ENCODE measurements at places on chromosomes 1 and 21.

DNA sequence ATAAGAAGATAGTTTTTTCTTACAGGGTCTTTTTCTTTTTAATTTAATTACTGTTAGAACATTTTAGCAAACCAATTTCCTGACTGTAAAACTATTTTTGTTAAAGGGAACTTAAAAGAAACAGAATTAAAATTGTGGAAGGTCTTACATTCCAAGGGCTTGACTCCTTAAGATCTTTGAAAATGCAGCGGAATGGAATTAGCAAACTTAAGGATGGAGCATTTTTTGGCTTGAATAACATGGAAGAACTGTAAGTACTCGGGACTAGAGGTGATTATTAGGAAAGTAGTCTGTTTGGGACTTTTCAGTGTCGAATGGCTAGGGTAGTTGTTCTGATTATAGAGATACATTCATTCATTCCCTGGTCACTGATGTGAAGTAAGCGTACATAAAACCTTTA, 21.5 kb downstream of the LRIG2 start:
- no peak for DNase-seq

DNA sequence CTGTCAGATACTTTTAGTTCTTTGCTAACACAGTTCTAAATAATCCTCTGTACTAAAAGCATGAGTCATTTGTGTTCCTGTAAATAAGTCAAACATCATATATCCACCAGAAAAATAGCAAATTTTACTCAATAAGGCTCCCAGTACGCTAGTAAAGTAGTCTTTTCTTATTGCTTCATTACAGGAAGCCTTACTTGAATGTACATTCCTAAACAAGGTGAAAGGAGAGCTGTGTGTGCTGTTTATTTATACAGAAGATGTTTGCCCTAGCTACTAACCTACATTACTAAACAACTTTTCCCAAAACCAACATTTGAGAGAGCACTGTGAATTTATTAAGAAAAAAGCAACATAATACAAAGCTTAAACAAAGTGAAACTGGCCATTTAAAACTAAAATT, 52.0 kb downstream of the ZNHIT6 start:
- DNase-seq = no peak

GRCh38 chr21:19864476-19864875, 1133.7 kb upstream of the NCAM2 start:
- no peak for DNase-seq

DNA sequence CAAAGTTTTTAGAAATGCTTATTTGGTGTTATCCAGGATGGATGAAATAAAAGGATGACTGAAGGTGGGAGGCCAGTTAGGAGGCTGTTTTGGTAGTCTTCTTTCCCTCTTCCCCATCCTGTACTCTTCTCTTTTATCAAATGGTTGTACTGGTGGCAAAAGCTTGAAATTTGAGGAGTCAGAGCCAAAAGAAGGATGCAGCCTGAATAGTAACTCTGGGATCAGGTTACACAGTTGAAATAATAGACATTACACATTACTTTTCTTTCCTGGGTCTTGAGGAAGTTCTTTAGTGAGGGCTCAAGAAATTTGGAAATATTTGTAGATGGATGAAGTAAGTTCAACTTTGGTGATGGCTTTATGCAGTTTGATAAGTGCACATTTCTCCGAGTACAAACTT, 108.6 kb downstream of the GPR52 start:
- DNase-seq = no peak

DNA sequence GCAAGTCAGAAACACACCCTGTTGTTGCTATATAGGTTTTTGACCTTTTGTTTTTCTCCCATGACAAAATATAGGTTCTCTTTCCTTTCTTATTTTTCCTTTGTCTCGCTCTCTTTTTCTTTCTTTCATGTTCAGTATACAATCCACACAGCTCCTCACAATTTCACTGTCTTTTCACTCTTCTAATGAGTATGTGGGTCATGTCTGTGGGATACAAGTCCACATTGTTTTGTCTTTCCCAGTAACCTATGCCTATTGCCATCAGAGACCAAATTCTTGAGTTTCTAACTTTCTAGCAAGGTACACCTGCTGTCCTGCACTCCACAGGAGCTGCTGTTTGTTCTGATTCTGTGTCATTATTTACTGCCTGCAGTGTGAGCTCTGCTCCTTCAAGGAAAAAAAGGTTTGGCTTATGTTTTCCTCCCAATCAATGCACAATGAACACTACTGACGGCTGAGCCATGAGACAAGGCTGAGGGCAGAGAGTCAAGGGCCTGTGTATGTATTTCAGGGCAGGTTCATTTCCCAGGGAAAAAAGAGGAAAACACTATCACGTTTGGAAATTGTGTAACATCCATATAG, 453.8 kb downstream of the NEGR1 start:
- DNase-seq = no peak

DNA sequence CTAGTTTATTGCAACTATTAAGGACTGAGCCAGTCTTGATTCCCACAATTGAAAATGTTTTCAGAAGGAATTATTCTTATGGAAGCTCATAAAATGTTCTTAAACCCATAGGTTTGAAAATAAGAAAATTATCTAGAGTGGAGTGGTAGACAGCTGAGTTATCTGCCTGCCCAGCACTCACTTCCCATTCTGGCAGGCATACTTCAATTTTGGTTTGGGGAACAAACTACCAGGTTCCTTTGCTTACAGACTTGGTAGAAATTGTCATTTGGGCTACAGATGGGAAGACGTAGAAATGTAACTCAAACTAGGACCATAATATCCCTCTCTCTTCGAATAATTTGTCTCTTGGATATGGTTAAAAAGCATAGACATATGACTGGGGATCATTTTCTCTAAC, 18.4 kb downstream of the JUN start:
- no peak for DNase-seq

DNA sequence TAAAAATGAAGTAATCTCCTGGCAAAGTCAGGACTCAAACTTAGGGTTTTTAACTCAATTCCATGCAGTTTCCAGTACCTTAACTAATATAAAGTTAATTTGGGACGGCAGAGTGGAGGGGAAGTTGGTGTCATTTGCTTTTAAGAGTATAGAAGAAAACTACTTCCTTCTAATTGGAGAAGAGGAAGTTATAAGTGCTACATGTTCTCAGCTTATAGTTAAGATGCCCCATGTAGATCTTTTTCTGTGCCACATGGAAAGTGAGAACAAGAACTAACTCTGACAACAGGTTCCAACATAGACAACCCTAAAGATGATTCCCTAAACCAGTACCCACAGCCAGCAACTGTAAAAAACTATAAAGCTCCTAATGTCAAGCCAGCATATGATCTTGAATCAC, 11.5 kb downstream of the RRAGC start:
- DNase-seq = no peak

DNA sequence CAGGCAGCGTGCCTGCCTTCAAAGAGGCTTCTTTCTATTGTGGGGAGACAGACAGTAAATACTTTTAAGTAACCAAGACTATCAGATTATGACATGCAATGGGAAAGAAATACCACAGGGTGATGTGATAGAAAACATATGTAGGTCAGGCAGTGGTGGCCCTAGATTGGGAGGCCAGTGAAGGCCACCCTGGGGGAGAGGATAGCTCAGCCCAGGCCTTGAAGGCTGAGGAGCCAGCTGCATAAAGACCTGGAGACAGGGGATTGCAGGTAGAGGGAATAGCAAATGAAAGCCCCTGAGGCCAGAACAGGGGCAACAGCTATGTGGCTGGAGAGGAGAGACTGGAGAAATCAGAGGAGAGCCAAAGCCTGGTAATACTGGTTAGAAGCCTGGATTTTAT, 4.0 kb downstream of the SOX13 start:
- no peak for DNase-seq

DNA sequence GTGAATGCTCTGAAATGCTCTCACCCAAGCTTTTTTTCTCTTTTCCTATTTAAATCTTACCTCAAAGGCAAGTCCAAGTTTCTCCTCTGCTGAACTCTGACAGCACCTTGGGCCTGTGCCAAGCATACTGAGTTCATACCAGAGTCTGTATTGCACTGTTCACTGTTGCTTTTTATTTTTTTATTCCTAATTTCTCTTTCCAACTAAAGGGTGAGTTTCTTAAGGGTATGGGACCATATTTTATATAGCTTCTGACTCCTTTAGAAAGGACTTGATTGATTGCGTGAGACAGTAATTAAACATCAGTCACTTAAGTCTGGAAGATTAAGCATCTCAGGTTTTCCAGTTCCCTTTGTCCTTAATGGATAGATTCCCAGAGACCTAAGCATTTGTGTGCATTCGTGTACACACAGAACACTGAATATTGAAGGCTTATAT, 69.9 kb downstream of the CACHD1 start:
- DNase-seq = no peak

- no peak for DNase-seq
Observed at GRCh38 chr1:153903841-153904455, 18.8 kb downstream of the GATAD2B start.

DNA sequence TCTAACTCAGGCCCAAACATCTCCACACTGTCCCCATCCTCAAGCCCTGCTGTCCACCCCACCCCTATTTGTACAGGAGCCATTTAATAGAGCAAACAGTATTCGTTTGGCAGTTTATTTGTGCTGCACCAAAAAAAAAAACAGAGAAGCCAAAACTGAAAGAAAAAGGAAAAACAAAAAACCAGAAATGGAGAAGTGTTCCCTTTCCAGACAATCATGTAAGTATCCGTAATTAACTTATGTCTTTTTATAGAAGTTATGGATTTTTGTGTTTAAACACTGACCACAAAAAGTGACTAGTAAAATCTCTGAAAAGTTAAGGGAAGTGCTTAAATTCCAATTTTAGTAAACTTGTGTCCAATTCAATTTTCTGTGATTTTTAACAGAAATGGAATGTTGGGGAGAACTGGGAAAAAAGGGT, 40.4 kb upstream of the ZBTB18 start:
- no peak for DNase-seq

GRCh38 chr1:30274173-30274970, 449.0 kb downstream of the MATN1 start:
- no peak for DNase-seq

DNA sequence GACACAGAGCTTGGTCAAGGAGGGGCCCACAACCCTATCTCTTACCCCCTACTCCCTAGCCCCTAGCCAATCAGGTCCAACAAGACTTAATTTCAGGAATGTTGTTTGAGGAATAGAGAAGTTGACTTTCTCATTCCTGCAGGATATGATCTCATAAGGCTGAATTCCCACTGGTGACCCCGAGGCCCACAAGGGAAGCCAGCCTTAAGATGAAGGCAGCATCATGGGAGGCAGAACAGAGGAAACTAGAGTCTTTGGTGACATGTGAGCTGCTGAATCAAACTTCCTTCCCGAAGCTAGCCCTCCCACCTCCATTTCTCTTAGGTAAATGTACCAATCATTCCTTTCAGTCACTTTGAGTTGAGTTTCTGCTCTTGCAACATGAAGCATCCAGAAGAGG, 9.1 kb upstream of the PDIK1L start:
- DNase-seq = no peak

GRCh38 chr1:22658385-22659163, 5.5 kb downstream of the C1QB start:
- DNase-seq = no peak

- no peak for DNase-seq
Observed at GRCh38 chr1:235817101-235817728, 49.5 kb downstream of the LYST start.

- DNase-seq = peak; percentile 47
Observed at GRCh38 chr1:204763773-204764427, 78.4 kb upstream of the LRRN2 start.

- DNase-seq = no peak
Observed at GRCh38 chr1:62516600-62516999, 79.8 kb downstream of the USP1 start.

GRCh38 chr1:157170677-157171515, 32.7 kb upstream of the ETV3 start:
- DNase-seq = no peak

DNA sequence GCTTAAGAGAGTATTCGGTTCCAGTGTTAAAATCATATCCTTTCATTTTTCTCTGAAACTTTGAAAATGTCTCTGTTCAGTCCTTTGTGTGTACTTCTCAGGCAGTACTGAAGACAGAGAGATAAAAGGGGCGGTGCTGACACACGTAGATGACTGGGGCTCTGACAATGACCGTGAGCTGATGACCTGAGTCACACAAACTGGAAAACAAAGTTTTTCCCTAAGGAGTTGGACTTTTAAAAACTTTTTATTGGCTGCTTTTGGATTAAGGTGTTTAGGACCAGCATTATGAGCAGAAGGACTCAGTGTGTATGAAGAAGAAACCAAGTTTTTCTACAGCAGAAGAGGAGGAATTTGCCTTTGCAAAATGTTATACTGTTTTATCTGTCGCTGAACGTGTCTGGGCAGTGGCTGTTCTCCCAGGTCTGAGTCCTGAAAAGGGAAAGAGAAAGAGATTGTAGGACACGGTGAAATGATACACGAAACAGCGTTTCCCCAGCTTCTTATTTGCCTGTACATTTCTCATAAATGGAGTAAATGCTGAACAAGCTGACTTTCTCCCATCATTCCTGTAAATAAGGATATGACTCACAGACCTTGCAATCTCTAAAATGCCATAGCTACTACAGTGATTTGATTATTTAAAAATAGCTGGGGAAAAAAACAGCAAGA, 51.5 kb downstream of the MAP3K7CL start:
- no peak for DNase-seq

- DNase-seq = no peak
Observed at GRCh38 chr1:147581459-147581858, 40.2 kb downstream of the BCL9 start.

GRCh38 chr1:42424201-42424600, 31.6 kb downstream of the ZMYND12 start:
- DNase-seq = no peak

- DNase-seq = no peak
Observed at GRCh38 chr21:26614251-26614650, 41.2 kb upstream of the CYYR1 start.

- no peak for DNase-seq
Observed at GRCh38 chr21:43268804-43269186, 100.0 kb downstream of the CRYAA start.

- DNase-seq = no peak
Observed at GRCh38 chr1:208829595-208829994, 585.4 kb upstream of the PLXNA2 start.

GRCh38 chr1:56472860-56473259, 106.5 kb downstream of the PLPP3 start:
- DNase-seq = no peak

DNA sequence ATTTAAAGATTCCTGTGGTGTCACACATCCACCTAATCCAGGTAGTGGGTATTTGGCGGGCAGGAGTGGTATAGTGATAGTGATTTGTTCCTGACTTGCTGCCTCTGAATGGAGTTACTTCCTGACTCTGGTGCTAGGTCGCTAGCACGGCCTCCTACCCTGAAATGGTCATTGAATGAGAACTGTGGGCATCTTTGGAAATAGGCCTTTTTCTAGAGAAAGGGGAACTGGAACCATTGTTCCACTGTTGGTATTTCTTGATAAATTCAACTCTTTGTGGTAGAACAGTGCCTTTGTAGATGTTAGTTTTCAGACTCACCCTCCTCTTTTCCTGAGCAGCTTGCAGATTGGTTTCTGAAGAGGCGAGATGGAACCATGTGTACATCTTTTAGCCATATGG, 1.5 kb downstream of the QSOX1 start:
- DNase-seq = no peak

GRCh38 chr1:153614189-153614900, 1.4 kb upstream of the S100A16 start:
- DNase-seq = no peak

GRCh38 chr1:160647329-160647720, 481 bp upstream of the SLAMF1 start:
- DNase-seq = no peak

GRCh38 chr1:191798178-191798577, 360.1 kb upstream of the RGS18 start:
- no peak for DNase-seq

GRCh38 chr21:33801424-33802405, 113.9 kb downstream of the ATP5PO start:
- DNase-seq = no peak

- no peak for DNase-seq
Observed at GRCh38 chr1:244614879-244615278, 38.0 kb upstream of the DESI2 start.

Data from activated T-helper 9 cell treated with anti-CD3 and anti-CD28 coated beads, Interleukin-2, amount 50 U/mL, for 16 hours (primary cell).